Stimulated activated CD4-positive, alpha-beta T cell treated with anti-CD3 and anti-CD28 coated beads, Interleukin-2, amount 100 ng/mL, for 48 hours (primary cell): ENCODE measurements at places on chromosomes 2 and 18.

DNA sequence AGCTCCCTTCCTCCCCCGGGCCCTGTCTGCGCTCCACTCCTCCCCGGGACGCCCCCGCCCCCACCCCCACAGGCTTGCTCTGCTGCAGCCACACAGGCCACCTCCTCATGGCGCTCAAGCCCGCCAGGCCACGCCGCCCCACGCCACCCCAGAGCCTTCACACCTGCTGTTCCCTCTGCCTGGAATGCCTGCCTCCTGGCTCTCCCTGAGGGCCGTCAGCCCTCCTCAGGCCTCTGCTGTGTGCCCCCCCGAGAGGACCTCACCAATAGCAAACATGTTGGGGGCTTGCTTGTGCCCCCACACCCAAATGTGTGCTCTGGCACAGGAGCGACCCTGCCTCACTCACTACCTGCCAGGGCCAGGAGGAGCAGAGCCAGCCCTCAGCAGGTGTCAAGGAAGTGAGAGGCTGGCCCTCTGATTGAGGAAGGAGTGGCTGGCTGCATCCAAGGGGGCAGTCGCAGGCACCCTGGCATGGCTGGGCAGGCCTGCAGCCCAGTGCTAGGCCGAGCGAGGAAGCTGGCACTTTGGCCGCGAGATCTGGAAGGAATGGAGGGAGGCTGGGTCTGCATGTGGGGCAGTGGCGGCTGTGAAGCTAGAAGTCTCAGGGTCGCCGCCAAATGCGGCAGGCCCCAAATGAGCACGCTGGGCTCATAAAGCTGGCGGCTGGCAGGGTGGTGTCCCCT is 86.5 kb downstream of the INHBB start:
- DNase-seq = no peak

- DNase-seq = no peak
These were observed 4.2 kb upstream of the ATP6V1B1 start for GRCh38 chr2:70931376-70932000.

- DNase-seq = no peak
These were observed 53.5 kb upstream of the ITGB6 start for GRCh38 chr2:160253440-160254188.

GRCh38 chr18:33833842-33834241 is 255.8 kb downstream of the ASXL3 start:
- no peak for DNase-seq

GRCh38 chr18:67496469-67496868 is 20.1 kb downstream of the DSEL start:
- DNase-seq = no peak
